Left hindlimb (tissue), 1 donor: ENCODE measurements at places on chromosomes 16 and 17.

DNA sequence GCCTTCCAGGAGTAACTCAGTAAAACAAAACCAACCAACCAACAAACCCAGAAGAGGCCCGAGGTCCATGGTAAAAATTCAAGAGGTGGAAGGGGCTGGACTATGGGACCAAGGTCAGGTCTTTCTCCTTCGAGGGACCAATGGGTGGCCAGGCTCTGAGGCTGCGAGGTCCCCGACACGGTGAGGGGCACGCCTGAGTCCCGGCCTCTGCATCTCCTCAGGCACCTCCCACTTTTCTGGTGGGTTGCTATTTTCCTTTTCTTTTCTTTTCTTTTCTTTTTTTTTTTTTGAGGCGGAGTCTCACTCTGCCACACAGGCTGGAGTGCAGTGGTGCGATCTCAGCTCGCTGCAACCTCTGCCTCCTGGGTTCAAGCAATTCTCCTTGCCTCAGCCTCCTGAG, 18.0 kb downstream of the CD7 start:
- DNase-seq: no peak

GRCh38 chr17:54282886-54283285, 460.2 kb downstream of the KIF2B start:
- DNase-seq: no peak

- DNase-seq: no peak
Measured at GRCh38 chr16:66871840-66872239, 8.5 kb upstream of the PDP2 start.

- no peak for DNase-seq
Measured at GRCh38 chr17:80295559-80295958, 34.9 kb downstream of the RNF213 start.

DNA sequence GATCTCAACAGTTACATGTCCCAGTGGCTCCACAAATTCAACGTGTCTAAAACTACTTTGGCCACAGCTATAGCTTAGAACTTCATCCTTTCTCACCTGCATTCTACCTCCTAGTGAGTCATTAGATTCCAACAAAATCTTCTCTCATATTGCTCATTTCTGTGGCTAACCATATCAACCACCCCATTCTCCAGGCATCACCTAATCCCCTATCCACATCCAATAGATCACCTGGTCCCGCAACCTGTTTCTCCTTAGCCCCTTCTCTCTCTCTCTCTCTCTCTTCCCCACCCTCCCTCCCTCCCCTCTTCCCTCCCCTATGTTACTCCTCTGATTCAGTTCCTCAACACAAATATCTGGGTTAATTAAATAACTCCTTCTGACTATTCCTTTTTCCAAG, 64.6 kb downstream of the ANKFN1 start:
- no peak for DNase-seq

GRCh38 chr17:45648642-45649041, 135.5 kb upstream of the CRHR1 start:
- DNase-seq: no peak

DNA sequence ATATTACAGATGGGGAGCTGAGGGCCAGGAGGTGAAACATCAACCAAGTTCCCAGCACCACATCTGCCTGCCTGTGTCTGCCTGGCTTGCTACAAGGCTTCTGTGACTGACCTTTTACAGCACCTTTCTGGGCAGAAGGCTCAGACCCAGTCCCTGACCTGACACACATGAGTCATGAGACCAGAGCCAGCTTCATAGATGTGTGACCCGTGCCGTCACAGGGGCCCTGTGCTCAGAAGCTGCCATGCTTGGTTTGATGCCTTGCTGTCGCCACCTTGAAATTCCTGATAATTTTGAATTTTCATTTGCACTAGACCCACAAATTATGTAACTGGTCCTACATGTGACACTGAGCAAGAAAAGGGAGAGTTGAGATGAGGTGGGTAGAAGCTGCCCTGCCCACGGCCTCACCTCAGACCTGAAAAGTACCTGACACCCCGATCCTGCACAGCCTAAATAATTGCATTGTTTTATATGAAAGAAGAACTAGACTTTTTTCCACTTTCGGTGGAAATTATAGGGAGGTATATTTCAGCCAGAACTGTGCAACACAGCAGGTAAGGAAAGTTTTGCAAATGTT, 13.3 kb upstream of the PECAM1 start:
- no peak for DNase-seq

DNA sequence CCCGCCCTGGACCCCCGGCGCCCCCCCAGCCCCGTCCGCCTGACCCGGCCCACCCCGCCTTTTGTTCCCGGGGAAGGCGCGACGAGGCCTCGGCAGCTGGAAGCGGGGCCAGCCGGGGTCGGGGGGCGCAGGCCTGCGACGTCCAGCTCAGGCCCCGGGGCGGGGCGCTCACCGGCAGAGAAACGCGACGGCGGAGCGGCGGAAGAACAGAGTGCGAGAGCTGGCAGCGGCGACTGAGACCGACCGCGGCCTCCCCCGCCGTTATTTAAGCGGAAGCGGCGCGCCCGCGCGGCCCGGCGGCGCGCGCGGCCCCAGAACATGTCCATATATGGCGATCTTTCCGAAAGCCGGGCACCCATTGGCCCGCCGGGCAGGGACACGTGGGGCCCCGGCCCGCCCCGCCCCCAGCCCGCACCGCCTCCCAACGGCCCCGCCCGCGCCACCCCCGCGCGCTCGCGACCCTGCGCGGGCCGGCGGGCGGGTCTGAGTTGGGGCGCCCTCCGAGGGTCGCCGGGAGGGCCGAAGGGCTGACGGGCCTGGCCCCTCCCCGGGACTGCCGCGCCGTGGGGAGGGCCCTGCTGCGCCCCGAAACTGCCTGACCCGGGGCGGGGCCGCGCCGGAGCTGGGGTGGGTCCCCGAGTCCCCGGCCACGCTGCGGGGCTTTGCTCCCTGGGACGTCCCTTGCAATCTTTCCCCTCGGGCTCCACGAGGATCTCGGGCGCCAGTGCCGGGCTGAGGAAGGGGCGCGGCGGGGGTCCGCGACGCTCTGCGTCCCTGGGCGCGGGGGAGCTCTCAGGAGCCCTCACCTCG, at the start of gene ACTG1:
Gene ACTG1, minus strand, starts transcription at position 238 of the 810 bp plus-strand sequence. CDS start 445 bp downstream, outside the sequence.
- peak; percentile 96 for DNase-seq

DNA sequence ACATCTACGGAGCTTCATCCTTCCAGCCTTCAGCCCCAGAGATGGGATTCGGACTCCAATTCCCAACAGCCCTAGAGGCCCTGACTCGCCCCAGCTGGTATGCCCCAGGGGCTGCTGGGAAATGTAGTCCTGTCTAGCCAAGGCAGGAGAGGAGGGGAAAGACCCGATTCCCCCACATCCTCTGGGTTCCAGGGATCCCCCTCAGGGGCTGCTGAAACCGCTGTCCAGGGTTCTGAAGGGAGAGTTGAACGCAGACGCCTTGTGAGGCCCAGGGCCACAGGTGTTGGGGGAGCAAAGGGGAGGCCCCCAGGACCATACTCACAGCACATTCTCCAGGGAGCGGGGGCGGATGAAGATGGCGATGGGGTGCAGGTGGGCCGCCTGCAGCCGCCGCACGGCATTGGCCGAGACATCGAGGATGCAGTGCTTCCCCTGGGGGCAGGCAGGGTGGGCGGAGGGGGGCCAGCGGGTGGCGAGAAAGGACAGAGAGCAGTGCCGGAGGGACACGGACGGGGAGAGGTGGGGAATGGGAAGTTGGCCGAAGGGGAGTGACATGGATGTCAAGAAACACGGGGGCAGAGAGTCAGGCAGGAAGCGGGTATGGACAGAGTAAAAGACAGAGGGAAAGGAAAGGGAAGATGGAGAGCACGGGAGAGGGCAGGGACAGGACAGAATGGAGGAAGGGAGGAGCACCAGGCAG, 12.6 kb upstream of the ASGR1 start:
- DNase-seq: peak; percentile 42

DNA sequence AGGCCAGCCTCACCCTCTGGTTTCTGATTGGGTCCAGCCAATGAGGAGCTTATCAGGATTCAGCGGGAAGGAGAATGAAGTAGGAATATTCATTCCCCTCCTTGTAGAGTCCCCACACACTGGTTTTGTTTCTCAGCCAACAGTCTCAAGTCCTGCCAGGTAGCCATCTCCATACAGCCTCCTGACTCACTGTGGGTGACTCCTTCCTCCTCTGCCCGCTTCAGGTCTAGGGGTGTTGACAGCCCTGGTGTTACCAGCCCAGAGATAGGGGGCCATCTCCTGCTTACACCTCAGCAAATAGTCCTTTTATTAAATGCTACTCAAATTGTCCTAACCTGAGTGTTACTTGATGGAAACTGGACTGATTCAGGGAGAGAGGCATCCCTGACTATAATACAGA, 4.0 kb upstream of the MFAP4 start:
- DNase-seq: no peak

- peak; percentile 76 for DNase-seq
Measured at GRCh38 chr16:56425439-56425832, at the start of gene AMFR. AMFR (minus strand) TSS chr16:56425545; CDS start chr16:56425327, 218 bp downstream.

DNA sequence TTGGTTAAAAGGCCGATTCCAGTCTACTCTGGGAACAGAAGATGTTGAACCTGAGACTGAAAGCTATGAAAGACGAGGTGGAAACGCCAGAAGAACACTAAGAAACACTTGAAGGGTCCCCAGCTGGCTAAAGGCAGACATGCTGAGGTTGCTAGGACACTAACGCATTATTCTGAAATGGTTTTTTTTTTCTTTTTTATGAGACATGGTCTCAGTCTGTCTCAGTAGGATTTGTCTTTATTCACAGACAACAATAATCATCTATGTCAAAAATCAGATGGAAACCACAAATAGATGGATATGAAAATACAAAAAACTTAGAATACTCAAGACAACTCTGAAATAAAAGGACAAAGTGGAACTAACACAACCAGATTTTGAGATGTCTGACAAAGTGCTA, 35.0 kb upstream of the RASD1 start:
- no peak for DNase-seq

- no peak for DNase-seq
Measured at GRCh38 chr16:22775220-22775922, 38.6 kb upstream of the HS3ST2 start.

- DNase-seq: peak; percentile 79
Measured at GRCh38 chr17:80892019-80892855, 99.4 kb upstream of the CHMP6 start.

- no peak for DNase-seq
Measured at GRCh38 chr17:58313815-58314705, 14.5 kb downstream of the TSPOAP1 start.

DNA sequence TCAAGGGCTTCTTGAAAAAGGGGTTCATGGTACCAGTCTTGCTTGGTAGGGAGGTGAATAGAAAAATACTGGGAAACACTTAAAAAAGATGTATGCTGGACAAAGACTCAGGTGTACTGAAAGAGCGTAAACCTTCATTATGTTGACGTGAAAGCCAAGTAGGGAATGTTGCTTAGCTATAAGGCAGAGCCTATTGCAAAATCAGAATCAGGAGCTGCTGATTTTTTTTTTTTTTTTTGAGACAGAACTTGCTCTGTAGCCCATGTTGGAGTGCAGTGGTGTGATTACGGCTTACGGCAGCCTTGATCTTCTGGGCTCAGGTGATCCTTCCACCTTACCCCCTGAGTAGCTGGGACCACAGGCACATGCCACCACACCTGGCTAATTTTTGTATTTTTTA, 3.9 kb downstream of the TMEM94 start:
- DNase-seq: no peak

DNA sequence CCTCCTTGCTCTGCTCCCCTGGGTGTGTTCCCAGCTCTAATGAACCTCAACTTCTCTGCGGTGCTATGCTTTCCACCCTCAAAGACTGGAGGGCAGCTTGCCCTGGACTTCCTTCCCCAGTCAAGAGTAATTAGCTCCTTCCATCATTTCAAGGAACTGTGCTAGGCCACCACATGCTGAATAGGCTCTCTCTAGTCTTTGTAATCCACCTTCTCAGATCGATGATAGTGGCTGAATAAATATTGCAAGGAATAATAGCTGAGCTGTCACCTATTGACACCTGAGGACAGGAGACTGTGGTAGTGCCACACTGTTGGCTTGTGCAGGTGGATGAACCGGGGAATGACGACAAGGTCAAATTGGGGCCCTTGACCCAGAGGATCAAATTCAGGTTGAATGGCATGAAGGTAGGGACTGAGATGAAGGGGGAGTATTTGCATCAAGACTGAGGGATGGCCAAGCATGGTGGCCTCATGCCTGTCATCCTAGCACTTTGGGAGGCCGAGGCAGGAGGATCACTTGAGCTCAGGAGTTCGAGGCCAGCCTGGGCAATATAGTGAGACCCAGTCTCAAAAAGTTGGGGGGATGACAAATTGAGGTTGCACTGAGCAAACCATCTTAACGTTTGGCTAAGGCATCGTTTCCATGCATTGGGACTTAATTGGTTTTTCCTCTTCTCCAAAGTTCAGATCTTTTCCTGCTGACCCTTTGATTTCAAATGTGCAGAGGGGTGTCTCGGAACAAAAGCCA, 18.8 kb upstream of the SLC5A11 start:
- no peak for DNase-seq

- no peak for DNase-seq
Measured at GRCh38 chr17:80817861-80818260, 173.8 kb upstream of the CHMP6 start.

GRCh38 chr16:22397464-22397863, 23.0 kb upstream of the CDR2 start:
- DNase-seq: peak; percentile 35

DNA sequence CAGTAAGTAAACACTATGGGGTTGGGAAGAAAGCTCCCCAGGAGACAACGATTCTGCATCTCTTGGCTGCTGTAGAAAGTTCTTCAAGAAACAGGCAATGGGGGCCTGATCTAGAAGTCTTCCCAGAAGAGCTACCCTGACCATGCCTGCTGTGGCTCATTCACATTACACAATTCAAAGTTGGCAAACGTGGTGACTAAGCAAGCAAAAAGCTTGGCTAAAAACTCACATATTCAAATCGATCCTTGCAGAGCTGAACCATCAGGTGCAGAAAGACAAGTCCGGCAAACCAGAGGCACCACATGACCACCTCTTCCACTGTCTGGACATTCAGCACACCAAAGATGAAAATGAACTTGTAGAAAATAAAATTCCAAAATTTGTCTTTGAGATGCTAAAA, 16.1 kb downstream of the AMFR start:
- DNase-seq: no peak

GRCh38 chr16:80569440-80570105, 28.8 kb downstream of the DYNLRB2 start:
- no peak for DNase-seq

DNA sequence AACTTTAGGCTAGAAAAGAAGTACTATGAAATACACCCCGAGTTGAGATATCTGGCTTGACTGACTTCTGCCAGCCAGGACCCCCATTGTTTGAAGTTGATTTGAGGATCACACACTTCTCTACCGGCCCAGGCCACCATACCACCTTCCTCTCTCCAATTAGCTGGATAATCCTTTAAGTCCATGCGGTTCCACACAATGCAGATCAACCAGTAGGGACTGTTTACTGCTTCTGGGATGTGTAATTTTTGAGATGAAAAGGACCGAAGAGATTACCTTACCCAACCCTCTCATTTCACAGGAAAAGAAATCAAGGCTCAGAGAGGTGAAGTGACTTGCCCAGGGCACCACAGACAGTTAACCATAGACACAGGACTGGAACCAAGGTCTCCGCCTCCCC, 20.5 kb downstream of the ERN1 start:
- DNase-seq: no peak
